ENCODE measurements at places on chromosomes 11 and 22. TPM values are rescaled to one million over a fixed set of nuclear protein-coding genes. Genes with fewer than 3 reads are reported as not detected.

Gene SPTBN2
- 23.1 TPM for total RNA-seq

Gene TMEM121B
- 0.40 TPM for total RNA-seq

Gene TRIM3
- total RNA-seq, result 21.5 TPM

Gene OR51V1
- not detected for total RNA-seq

- DNase-seq, result no peak
- H3K4me3 ChIP-seq, result no peak overlapping the region
- no peak overlapping the region for H3K27ac ChIP-seq
- no peaks in the 10 kb centered on the region for H3K36me3 ChIP-seq
- H3K4me1 ChIP-seq, result peaks cover 24% of the 10 kb centered on the region
These were observed 5.9 kb downstream of the ABTB2 start for GRCh38 chr11:34351687-34352469.

GRCh38 chr11:111438846-111439520 is 59.9 kb upstream of the POU2AF1 start:
- no peaks in the 10 kb centered on the region for H3K36me3 ChIP-seq
- no peak overlapping the region for H3K4me3 ChIP-seq
- DNase-seq, result peak; percentile 16
- no peak overlapping the region for H3K27ac ChIP-seq
- peaks cover 3% of the 10 kb centered on the region for H3K4me1 ChIP-seq

- peak overlapping the region; percentile 68 for H3K27ac ChIP-seq
- no peaks in the 10 kb centered on the region for H3K27me3 ChIP-seq
- no peak overlapping the region for H3K4me3 ChIP-seq
These were observed 124.0 kb downstream of the ETS1 start for GRCh38 chr11:128463371-128463829.

All from Peyer's patch (tissue), 4 donors.